ENCODE measurements at places on chromosomes 1 and 21.
A peak's percentile ranks its signal among the peaks of the same experiment; 100 is the strongest.

DNA sequence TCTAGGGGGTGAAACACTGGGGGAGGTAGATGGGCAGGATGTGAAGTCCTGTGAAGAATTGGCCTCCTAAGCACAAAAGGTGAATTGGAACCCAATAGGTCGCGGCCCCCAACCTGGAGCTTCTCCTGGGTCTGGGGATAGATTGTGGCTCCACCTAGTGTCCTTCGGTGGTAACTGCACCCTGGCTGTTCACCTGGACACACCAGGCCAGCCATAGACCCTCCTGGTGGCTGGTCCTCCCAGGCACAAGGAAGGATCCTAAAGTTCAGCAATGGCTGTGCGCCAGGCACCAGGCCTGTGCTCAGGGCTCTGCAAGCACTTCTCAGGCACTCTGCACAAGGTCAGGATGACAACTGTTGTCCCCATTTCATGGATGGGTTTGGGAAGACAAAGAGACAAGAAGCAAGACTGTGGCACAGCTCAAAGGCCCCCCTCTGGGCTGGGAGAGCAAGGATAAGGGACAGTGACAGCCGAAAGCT, 13.5 kb downstream of the ESPN start:
- DNase-seq = peak; percentile 71

DNA sequence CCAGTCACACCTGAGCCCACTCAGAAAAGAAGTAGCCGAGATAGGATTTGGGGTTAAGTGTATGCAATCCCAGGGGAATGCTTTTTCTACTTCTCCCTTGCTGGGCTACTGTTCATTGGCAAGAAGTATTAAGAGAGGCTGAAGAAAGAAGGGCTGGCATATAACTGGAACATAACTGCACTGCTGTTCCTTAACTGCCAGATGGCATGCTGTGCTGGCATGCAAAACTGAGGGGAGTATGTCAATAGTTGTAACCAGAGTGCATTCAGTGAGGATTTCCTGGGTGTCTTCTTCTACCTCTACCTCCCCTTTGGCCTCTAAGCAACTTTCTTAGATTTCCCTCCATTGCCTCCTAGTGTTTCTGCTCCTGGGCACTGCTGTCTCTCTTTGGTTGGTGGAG, 66.4 kb downstream of the TNR start:
- DNase-seq = no peak

- DNase-seq = peak; percentile 45
Observed at GRCh38 chr1:102715150-102715549, 393.2 kb downstream of the COL11A1 start.

GRCh38 chr1:204319462-204319861, 40.3 kb downstream of the PLEKHA6 start:
- no peak for DNase-seq

GRCh38 chr1:68814067-68814466, 317.2 kb upstream of the DEPDC1 start:
- no peak for DNase-seq

DNA sequence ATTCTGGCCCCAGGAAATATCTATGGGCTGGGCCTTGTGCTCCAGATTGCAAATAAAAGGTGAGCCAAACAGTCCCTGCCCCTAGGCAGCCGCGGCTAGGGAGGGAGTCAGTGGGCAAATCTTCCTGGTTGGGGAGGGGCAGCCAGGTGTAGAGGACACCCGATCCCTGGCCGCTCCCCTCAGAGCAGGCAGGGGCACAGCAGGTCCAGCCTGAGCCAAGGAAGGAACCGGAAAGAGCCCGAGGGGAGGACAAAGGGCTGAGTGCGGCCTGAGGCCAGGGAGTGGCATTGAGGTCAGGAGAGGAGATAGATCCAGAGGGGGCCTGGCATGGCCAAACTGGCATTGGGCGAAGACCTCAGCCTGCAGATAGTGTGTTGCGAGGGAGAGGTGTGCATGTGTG, 36.6 kb upstream of the ARF1 start:
- no peak for DNase-seq

- no peak for DNase-seq
Observed at GRCh38 chr1:115064461-115064860, 24.8 kb downstream of the TSPAN2 start.

- no peak for DNase-seq
Observed at GRCh38 chr1:178686407-178686806, 38.6 kb upstream of the RALGPS2 start.

- no peak for DNase-seq
Observed at GRCh38 chr1:31725777-31726535, 22.1 kb upstream of the COL16A1 start.

GRCh38 chr1:57086154-57086553, 120.3 kb upstream of the C8B start:
- no peak for DNase-seq

GRCh38 chr1:248828845-248829244, 3.1 kb upstream of the SH3BP5L start:
- DNase-seq = peak; percentile 97

DNA sequence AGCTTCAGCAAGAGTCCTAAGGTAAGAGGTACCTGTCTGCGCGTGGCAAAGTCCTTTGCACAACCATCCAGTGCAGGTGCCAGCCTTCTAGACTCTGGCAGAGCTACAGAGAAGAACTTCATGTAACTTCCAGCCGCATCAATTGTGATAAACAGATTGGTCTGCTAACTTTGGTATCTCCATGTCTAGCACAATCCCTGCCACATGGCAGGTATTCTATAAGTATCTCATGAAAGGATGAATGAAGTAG, 29.8 kb downstream of the CD48 start:
- no peak for DNase-seq

DNA sequence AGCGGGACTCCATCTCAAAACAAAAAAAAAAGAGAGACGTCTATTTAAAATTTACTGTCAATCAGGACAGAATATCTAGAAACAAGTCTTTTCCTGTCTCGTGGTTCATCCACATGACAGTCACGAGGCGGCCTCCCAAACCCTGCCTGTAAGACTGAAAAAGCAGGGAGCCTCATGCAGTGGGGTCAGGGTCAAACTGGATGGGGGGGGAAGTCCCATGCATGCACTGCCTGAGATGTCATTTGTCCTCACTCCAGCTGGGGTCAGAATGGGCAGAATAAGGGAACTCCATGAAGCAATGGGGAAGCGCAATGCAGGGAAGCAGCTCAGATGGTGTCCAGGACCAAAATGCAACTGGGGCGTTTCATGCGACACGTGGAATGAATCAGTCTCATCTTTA, 85.5 kb downstream of the PIK3CD start:
- no peak for DNase-seq

DNA sequence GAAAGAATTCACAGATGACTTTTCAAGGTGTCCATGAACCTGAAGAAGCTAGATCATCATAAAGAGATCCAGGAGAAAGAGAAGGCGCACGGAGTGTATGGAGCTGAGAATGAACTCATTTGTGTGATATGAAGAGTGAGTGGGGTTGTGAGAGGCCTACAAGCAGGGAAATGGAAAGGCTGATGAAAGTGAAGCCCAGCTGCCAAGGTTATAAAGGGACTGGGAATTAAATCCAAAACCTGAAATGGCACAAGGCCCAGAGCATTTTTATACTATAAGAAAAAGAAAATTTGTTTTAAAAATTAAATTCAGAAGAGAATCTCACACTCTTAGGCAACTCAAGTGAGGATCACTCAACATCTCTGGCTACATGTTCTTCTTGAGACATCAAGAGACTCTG, 43.4 kb downstream of the HSD3B1 start:
- DNase-seq = no peak

DNA sequence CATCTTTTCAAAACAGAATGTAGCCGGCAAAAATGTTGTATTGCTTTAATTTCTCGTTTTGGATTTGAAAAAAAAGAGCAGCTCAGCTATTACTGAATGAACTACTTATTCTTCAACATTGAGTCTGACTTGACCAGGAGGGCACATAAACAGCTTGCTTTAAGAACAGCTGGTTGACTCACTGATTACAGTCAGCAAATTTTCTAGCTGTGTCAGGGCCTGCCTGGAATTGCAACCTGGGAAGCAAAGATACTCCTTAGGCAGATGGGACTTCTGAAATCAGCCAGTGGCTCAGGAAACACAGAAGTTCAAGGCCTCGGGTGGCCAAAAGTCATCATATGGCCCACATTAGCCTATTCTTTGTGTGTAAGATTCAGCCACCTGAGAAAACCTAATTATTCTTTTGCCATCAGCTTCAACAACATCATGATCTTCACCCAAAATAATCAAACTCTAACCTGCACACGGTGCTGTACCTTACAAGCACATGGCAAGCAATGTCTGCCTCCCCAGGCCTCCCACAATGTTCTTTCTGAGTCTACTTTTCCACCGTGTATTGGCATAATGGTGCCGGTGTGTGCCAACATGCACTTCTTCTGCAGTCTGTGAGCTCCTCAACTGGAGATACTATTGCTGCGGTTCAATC, 307.2 kb downstream of the HHIPL2 start:
- DNase-seq = peak; percentile 70

DNA sequence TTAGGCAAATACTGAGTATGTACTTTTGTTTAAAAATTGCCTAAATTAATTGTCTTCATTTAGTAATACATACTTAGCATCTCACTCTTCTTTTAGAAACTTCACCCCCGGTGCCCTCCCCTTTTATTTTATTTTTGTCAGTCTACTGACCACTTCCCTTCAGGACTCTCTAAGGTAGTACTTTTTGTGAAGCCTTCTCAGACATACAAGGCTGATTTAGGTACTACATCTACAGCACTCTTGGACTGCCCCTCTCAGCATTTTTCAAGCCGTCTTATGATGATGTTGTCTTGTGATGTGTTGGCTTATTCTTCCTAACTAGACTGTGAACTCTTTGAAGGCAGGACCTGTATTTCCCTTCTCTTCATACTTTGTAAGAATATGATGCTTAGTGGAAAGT, 24.7 kb downstream of the RPS6KC1 start:
- DNase-seq = no peak

GRCh38 chr1:151005729-151006319, 878 bp downstream of the MINDY1 start:
- DNase-seq = peak; percentile 63

DNA sequence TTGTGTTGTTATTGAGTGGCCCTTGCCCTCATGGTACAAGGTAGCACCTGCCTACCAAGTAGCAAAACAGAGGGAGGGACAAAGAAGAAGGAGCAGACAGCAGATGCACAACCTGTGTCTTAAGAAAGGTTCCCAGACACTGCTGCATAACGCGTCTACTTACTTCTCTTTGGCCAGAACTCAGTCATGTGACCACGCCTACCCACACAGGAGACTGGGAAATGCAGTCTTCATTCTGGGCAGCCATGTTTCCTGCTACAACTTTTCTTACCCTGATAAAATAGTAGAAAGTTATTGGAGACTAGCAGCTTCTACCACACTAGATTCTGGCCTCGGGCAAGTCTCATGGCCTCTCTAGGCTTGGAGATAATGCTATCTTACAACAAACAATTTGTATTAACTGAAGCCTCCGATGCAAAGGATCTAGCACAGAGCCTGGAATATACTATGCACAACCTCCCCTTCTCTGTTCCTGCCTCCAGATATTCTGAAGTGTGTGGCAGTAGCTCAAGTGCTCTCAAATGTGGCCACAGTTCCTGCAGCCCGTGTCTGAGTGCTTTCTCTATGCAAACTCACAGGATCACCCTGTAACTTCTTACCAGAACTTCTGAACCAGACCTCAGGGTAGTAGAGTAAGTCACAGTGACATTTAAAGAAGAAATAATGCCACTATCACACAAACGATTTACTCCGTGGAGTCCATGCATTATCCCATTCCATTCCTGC, 34.1 kb upstream of the BTG2 start:
- DNase-seq = peak; percentile 88

- DNase-seq = no peak
Observed at GRCh38 chr1:154760469-154760933, 109.6 kb downstream of the KCNN3 start.

DNA sequence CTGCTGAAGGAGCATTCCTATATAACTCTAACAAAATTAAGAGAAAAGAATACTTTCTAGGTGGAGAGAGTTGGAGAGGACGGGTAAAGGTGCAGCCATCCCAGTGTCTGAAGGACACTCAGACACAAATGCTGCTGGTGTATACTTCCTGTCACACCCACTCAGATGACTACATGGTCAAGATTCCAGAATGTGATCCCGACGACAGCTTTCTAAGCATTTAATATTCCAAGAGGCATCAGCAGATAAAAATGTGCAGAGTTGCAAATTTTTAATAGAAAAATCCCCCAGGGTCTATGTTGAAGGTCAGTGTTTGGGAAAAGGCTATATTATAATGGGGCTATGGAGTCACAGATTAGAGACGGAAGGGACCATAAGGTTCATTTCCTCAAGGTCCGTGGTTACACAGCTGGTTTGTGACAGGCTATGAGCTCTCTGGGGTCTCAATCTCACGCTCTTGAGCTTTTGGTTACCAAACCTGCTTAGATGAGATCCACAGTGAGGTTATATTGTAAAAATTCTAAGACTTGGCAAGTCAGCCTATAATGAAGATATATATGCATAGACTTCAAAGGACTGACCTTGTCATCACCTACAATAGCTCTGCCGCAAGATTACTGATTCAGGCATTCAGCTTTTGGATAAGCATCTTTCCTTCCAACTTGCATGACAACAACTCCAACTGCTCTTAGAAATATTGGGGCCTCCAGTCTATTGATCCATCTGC, 35.1 kb downstream of the ZNF281 start:
- no peak for DNase-seq

DNA sequence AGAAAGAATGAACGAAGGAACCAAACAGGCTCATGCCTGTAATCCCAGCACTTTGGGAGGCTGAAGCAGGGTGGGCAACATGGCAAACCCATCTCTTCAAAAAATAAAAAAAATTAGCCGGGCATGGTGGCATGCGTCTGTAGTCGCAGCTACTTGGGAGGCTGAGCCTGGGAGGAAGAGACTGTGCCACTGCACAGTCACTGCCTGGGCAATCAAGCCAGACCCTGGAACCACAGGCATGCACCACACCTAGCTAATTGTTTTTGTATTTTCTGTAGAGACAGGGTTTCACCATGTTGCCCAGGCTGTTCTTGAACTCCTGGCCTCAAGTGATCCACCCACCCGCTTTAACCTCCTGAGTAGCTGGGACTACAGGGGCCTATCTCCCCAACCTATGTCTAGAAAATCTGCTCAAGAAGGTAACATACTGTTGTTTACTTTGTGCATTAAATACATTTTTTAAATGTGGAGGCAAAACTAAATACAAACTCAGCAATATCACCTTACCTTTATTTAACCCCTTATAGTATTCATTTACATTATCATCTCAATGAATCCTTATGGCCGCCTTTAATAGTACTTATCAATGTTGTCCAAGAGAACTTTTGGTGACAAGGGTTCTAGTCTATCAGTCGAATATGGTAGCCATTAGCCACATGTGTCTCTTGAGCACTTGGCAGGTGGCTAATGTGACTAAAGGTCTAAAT, 2.7 kb downstream of the KHDC4 start:
- no peak for DNase-seq

- no peak for DNase-seq
Observed at GRCh38 chr1:119688810-119689209, 22.9 kb upstream of the PHGDH start.

- no peak for DNase-seq
Observed at GRCh38 chr1:241443561-241443960, 76.0 kb downstream of the FH start.

- no peak for DNase-seq
Observed at GRCh38 chr1:9233241-9233941, 1.2 kb upstream of the H6PD start.

Data from OCI-M1 (cell line).